ENCODE measurements at places on chromosomes 2 and 18.
A peak's percentile ranks its signal among the peaks of the same experiment; 100 is the strongest.

DNA sequence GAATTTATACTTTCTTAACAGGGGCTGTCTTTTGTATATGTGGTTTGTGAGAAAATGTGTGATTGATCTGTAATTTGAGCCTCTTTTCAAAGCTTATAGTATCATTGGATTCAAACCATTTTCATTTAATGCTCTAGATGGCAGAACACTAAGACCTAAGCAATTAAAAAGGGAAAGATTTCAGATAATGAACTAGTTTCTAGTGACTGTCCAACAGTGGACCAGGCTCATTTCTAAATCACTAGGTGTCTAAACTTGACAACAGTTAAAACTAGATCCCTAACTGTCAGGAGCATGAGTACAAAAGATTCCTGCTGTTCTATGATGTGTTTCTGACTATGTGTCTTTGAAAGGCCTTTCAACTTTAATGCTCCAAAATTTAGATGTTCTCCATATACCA, 54.6 kb downstream of the ANKRD44 start:
- DNase-seq, result no peak

DNA sequence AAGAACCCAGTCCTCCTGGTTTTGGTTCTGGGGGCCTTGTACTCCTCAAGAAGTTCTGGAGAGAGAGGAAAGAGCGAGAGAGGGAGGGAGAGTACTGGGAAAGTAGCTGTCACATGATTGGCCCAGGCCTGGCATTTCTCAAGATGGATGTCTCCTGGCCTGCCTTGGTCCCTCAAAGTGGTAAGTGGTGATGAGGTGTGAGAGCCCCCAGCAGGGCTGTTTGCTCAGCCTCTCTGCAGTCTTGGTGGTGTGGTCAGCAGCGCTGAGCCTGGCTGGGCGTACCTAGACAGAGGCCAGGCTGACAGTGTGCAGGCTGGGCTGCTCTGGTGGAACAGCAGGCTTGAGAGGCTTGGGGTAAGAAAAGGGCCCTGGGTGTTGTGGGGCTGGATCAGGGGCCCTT, 2.5 kb downstream of the SPEG start:
- no peak for DNase-seq

- DNase-seq, result peak; percentile 73
Measured at GRCh38 chr18:22170421-22171257, 1.2 kb downstream of the GATA6 start.

DNA sequence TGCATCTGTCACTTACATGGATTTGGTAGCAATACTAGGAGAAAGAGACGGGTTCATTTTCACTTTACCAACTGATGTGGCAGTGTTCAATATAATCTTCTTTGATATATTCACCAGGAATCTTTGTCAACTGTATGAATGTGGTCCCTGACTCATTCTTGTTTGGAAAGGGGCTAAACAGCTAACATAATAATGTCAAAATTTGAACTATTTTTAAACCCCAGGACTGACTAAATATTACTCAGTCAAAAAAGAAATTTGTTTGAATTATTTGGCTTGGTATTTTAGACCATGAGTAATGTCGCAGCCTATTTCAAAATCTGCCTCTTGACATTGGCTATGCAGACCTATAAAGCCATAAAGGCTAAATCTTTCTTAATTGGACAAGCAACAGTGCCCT, 413.7 kb upstream of the RGPD4 start:
- peak; percentile 84 for DNase-seq

DNA sequence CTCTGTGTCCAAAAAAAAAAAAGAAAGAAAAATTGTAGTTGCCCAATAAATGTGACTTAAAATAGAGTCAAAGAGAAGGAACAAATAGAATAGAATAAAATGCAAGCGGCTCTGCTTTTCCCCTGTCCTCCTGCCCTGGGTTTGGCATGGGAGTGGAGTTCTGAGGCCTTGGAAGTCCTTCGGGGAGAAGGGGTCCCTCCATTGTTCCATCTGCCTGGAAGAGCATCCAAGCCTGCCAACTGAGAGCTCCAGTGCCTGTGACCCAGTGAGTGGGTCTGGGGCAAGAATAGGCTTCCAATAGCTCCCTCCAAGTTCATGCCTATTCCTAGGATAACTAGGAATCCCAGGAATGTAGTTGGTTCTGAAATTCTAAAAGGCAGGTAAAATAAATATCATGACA, 321.4 kb downstream of the MYCN start:
- no peak for DNase-seq

DNA sequence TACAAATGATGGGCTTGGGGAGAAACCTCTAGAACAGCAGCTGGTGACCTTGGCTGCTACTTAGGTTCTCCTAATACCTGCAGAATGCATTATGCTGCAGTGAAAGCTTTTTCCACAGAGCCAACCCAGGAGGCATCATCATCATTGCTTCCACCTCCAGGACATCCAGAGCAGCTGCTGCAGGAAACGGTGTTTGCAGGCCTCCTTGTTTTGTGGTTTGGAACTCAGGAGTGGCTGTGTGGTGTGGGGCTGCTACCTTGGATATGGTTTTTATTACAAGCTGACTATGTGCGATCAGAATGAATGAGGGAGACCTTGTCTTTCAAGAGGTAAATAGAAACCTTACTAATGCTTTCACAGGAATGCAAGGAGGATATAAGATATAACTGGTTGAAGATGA, 82.9 kb upstream of the MCFD2 start:
- no peak for DNase-seq

DNA sequence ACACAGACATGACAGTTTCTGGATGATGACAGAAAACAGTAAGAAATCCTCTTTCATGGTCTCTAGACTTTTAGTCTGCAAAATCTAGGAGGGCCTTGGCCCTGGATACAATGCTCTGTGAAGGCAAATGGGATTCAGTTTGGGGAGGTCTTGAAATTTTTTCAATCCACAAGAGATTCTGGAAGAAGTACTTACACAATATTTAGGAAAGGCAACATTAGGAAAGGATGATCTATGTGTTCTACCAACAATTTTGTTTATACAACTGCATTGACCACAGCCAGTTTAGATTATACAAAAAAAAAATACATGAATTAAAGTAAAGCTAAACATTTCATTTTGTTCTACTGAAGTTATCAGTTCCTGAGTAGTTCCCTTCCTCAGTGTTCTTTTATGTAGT, 208.0 kb downstream of the SRBD1 start:
- no peak for DNase-seq

GRCh38 chr2:165293440-165294420, 54.5 kb downstream of the SCN2A start:
- peak; percentile 87 for DNase-seq

DNA sequence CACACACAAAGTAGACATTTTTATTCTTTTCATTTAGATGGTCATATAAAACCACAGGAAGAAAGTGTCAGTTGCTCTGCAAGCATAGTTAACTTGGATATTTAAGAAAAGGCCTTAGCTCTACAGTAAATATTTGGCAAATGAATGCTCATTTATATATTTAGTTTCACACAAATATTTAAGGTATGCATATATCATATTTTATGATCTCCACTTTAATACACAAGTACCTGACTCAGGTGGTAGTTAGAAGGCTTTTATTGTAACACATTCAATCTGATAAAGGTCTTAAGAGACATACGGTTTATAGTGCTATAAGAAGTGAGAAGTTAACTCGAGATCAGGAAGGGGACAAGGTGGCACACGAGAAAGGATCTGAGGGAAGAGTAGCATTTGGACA, 363.1 kb downstream of the NBAS start:
- no peak for DNase-seq

GRCh38 chr2:226733189-226733858, 66.3 kb downstream of the IRS1 start:
- no peak for DNase-seq

DNA sequence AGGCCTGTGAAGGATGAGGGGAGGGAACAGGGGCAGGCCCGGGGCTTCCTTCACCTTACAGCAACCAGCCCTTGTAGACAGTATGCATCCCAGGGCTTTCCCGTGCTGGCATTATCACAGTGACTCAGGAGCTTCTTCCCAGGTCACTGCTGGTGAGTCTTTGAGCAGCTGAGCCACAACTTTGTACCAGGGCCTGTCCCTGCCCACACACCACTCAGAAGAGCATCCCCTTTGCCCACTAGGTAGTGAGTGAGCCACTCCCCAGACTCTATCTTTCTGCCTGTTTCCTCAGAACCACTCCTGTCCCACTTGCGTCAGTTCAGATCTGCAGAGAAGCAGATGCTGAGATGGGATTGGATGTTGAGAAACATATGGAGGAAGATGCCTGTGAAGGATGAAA, 69.6 kb upstream of the ALPP start:
- DNase-seq, result no peak

- no peak for DNase-seq
Measured at GRCh38 chr2:46695283-46695682, 215.9 kb downstream of the TMEM247 start.

GRCh38 chr2:191566344-191566743, 111.6 kb upstream of the NABP1 start:
- DNase-seq, result peak; percentile 66

- DNase-seq, result peak; percentile 96
Measured at GRCh38 chr2:205024822-205025518, 479.7 kb downstream of the PARD3B start.

DNA sequence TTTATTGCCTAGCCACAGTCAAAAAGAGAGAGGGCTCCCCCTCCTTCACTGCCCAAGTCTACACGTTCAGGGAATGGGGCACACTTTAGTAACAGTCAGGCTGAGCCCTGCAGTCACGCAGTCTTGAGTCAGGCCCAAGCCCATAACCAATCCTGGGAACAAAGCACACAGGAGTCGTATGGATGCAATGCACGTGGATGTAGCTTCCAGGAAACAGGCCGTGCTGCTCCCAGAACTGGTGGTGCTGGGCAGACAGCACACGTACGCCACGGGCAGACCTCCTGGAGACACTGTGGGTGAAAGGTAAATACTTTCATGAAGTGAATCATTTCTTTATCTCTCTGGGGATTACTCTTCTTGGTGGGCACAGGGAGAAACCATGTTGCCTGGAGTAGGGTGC, 30.0 kb upstream of the MBP start:
- DNase-seq, result peak; percentile 16

Measured in fibroblast of skin of right biceps (primary cell).